ENCODE measurements at places on chromosomes 2 and 18. TPM values are rescaled to one million over a fixed set of nuclear protein-coding genes. Genes with fewer than 3 reads are reported as not detected.

FAP gene
- 25.0 TPM for total RNA-seq

REEP1 gene
- total RNA-seq, result 0.51 TPM

SP140L gene
- total RNA-seq, result 3.4 TPM

SCYGR4 gene
- total RNA-seq, result not detected
